NT2/D1 (cell line): ENCODE measurements at places on chromosomes 12 and 14.

DNA sequence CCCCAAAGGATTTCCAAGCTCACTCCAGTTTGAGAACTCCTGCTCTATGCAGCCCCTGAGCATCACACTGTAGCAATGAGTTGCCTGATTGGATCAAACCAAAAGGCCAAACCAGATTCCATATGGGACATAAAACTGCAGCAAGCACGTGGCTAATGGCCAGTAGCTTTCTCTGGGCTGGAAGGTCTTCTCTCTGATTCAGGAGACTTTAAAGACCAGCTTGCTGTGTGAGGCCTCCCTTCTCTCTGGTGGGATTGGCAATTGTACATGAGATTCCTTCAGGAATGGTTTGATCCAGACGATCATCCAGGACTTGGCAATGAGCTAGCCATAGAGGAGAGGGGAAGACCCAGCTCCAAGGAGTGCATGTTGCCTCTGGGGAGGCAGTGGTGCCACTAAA is 50.2 kb downstream of the WSCD2 start:
- DNase-seq = no peak

DNA sequence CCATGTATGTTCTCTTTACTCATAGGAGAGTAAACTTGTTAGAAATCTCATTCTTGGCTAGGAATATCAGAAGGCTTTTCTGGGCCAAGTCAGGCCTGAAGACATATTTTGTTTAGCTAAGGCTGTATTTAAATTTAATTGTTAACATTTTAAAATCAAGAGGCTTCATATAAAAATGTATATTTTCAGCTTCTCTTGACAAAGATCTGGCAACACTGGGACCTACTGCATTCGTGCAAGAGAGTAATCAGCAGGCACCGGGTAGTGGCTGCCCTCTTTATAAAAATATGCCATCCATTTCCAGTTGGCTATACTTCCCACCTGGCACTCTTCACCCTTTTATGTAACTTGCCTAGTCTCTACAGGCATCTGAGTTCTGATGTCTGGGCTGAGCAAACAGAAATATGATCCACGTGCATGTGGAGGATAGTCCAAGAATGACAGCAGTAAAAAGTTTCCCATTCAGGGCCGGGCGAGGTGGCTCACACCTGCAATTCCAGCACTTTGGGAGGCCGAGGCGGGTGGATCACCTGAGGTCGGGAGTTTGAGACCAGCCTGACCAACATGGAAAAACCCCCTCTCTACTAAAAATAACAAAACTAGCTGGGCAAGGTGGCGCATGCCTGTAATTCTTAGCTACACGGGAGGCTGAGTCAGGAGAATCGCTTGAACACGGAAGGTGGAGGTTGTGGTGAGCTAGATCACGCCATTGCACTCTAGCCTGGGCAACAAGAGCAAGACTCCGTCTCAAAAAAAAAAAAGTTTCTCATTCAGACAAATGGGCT is 2.0 kb upstream of the SOS2 start:
- no peak for DNase-seq

GRCh38 chr12:89756585-89757398 is 48.2 kb upstream of the ATP2B1 start:
- no peak for DNase-seq

GRCh38 chr12:6083601-6084000 is 40.9 kb downstream of the VWF start:
- DNase-seq = no peak

DNA sequence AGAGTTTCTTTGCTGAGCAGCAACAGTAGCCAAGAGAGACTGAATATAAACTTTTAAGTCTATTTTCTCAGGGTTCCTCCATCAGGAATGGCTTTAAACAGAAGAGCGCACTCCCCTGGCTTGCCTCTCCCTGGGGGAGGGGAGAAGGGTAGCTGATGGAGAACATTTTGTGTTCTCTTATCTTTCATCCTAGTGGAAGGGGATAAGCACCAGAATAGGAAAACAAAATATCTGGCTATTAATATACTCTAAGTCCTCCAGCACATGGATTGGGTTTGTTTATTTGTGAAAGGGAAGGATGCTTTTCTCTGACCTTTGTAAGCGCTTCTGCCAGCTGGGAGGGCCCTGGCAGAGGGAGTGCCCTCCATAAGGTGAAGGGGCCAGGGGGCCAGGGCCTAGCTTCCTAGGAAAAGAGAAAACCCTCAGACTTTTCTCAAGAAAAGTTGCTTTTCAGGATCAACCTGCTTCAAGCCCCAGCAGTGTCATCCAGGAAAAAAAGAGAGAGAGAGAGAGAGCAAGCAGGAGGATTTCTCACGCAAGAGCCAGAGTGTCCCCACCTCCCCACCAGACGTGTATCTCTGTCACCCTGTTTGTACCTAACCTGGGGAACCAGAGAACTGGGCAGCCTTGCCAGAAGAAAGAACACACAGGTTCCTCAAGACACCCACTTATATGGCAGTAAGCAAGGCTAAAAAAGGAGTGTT is 34.3 kb upstream of the ATP2A2 start:
- DNase-seq = no peak

DNA sequence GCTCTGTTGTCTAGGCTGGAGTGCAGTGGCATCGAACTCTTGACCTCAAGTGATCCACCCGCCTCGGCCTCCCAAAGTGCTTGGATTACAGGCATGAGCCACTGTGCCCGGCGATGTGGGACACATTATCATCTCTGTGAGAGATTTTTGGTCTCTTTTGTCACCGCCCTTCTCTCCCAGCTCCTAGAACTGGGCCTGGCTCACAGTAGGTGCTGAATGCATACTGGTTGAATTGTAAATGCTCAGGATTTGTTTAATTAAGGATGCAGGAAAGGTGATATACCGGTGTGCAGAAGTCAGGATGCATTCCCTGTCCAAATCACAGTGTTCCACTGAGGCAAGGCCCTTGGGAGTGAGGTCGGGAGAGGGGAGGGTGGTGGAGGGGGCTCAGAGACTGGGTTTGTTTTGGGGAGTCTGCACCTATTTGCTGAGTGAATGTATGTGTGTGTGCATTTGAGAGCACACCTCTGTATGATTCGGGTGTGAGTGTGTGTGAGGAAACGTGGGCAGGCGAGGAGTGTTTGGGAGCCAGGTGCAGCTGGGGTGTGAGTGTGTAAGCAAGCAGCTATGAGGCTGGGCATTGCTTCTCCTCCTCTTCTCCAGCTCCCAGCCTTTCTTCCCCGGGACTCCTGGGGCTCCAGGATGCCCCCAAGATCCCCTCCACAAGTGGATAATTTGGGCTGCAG is 1.0 kb upstream of the KRT18 start:
- DNase-seq = no peak

- peak; percentile 76 for DNase-seq
Measured at GRCh38 chr12:14845350-14845750, 2.0 kb upstream of the ART4 start.

- no peak for DNase-seq
Measured at GRCh38 chr12:29763301-29763683, 20.4 kb downstream of the TMTC1 start.

DNA sequence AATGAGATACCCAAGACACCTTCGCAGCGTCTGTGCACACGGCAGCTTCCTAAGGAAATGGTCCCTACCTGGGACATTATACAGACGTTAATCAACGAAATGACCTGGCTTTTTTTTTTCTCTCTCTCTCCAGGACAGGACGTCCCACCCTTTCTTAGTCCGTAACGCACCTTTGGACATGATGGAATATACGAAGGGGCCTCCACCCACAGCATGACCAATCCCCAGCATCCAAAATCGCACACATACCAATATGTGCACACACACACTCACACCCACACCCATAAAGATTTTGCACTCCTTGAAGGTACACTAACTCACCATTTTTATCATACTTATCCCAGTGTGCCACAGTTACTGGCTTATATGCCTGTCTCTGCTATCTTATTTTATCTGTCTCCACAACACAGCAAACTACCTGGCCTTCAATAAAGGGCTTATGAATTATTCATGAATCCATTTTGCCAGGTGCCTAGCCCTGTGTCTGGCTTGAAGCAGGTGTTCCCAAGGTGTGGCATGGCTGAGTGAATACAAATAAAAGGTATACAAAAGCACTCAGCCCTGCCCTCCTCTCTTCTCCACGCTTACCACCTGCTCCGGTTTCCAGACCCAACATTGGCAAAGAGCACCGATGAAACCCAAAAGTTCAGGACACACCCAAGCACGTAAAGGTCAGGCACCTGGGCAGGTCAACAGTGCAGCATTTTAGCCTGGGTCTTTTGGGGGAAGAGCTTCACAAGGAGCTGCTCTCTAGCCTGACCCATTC is 2.2 kb downstream of the SCNN1A start:
- no peak for DNase-seq

- no peak for DNase-seq
Measured at GRCh38 chr14:74962493-74962892, 7.1 kb upstream of the PGF start.

DNA sequence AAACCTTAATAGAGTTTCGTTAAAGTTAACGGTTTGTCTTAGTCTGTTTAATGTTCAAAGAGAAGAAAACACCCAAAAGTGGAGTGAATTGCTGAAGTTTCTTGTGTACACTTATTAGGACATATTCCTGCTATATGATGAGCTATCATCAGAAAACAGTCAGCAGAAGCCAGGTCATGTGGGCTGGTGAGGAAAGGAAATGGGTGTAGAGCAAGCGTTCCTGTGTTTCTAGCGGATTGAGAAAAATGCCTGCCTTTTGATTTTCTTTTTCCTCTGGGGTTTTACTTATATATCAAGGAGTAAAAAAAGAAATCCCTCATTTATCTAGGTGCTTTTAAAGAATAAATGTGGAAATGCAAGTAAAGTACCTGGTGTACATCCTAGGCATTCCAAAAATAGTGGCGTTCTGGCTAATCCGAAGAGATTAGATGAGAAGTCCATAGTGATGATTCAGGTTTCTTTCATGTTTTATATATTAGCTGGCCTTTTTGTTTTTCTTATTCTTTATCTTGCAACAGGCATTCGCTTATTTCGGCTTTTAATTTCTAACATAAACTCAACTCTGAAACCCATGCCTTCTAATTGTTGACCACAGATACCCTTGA is 50.7 kb downstream of the FLRT2 start:
- no peak for DNase-seq

DNA sequence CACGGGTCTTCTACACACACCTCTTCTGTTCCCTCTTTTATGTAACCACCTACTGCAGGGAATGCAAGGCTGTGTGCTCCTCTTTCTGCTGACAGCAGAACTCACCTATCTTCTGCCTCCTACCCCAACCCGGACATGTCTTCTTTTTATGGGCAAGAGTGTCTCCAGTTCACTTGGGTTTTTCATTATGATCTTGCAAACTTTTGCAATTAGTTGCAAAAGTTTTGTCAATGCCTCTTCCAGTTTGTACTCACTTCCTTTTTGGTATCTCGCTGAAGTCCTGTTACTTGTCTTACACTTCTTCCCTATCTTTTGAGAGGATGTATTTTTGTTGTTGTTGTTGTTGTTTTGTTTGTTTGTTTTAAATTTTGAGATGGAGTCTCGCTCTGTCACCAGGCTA is 50.6 kb downstream of the DRAM1 start:
- DNase-seq = no peak

- DNase-seq = no peak
Measured at GRCh38 chr14:92154283-92154942, 32.6 kb downstream of the CPSF2 start.

- DNase-seq = no peak
Measured at GRCh38 chr14:35285168-35286002, 6.8 kb upstream of the PSMA6 start.

DNA sequence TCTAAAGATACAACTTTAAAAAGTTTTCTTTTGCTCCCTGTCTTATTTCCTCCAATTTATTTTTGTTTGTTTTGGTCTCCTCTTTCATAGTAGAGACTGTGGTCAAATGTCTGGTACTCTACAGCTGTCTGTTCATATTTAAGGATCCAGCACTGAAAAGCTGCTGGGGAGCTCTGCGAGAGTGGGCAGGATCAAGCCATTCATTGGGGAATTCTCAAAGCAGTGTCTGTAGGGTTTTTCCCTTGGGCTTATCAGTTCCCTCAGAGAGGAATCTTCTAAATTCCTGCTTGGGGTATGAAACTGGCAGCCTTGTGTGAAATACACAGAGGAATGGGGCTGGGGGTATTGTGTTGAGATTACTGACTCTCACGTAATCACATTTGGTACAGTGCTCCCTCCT is 52.3 kb downstream of the FNTB start:
- DNase-seq = no peak

GRCh38 chr12:25194722-25195055 is 271 bp downstream of the DNAI7 start:
- no peak for DNase-seq

GRCh38 chr12:88758176-88758575 is 177.9 kb upstream of the KITLG start:
- DNase-seq = no peak

GRCh38 chr12:93593843-93594242 is 21.4 kb downstream of the SOCS2 start:
- DNase-seq = no peak

GRCh38 chr14:68236582-68237458 is 417.2 kb downstream of the RAD51B start:
- no peak for DNase-seq

GRCh38 chr12:51330186-51330585 is 6.2 kb upstream of the BIN2 start:
- no peak for DNase-seq

GRCh38 chr14:72553161-72553560 is 340.7 kb downstream of the DPF3 start:
- DNase-seq = no peak

GRCh38 chr14:99815696-99816095 is 22.5 kb downstream of the EML1 start:
- no peak for DNase-seq

DNA sequence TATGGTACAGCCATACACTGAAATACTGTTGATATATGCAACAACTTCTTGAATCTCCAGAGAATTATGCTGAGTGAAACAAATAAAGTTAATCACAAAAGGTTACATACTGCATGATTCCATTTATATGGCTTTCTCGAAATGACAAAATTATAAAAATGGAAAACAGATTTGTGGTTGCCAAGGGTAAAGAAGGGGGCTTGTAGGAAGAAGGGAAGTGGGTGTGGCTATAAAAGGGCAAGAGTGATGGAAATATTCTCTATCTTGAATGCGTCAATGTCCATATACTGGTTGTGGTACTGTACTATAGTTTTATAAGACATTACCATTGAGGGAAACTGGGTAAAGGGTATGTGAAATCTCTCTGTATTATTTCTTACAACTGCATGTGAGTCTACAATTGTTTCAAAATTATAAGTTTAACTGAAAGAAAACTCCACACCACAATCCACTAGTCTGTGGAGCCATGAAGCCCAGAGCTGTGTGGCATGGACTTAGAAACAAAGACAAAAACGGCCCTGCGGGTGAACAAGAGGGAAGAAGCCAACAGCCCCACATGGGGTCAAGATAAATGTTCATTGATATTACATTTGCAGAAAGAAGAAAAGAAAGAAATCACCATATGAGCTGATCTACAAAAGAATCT is 18.3 kb upstream of the TSPAN11 start:
- DNase-seq = no peak

- no peak for DNase-seq
Measured at GRCh38 chr12:40473962-40474361, 218.3 kb upstream of the CNTN1 start.

DNA sequence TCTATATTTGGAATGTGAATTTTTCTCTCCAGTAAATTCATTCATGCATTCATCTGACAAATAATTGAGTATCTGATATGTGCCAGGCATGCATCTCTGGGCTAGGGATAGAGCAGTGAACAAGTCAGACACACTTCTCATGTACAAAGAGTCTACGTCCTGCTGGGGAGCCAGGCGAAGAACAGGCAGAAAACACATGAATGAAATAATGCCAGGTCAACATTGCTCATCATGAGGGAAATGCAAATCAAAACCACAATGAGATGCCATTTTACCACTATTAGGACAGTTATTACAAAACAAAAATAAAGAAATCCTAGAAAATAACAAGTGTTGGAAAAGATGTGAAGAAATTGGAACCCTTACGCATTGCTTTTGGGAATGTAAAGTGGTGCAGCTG is 90.3 kb downstream of the PAX9 start:
- DNase-seq = no peak
